ENCODE measurements at places on chromosomes 11 and 22.

- DNase-seq, result no peak
Measured at GRCh38 chr22:26122920-26123468, 46.3 kb upstream of the SEZ6L start.

DNA sequence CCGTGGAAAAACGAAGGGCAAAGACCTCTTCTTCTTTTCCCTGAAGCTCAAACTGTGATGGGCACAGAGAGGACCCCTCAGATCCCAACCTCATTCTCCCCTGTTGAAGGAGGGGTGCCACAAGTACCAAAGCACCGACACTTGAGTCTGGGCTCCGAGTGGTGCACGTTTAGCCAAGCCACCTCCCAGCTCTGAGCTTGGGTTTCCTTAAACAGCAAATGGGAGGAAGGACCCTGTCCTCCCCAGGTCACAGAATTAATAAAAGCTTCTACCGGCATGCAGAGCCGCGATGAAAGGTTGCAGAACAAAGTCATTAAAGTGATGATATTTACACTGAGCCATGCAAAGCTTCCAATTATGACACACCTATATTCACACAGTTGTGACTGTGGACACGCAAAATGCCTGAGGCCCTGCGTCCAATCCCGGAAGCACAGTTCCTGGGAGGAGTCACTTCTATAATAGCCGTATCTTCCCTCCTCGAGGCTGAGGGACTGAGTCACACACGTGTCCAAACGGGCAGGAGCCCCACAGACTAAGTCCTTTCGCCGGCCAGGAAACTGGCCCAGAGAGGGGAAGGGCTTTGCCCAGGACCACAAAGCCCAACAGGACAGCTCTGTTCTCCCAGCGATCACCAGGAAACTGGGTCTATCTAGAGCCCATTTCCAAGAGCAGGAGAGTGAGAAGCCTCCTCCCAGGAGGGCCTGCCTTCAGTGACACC, 922 bp upstream of the CSNK1E start:
- DNase-seq, result peak; percentile 95

GRCh38 chr22:46916886-46917770, 154.7 kb downstream of the TBC1D22A start:
- DNase-seq, result peak; percentile 40

GRCh38 chr11:129998107-129998506, 4.5 kb downstream of the PRDM10 start:
- DNase-seq, result no peak

- no peak for DNase-seq
Measured at GRCh38 chr11:90235526-90235925, 12.7 kb upstream of the CHORDC1 start.

- DNase-seq, result no peak
Measured at GRCh38 chr11:10532526-10532925, 8.5 kb downstream of the RNF141 start.

DNA sequence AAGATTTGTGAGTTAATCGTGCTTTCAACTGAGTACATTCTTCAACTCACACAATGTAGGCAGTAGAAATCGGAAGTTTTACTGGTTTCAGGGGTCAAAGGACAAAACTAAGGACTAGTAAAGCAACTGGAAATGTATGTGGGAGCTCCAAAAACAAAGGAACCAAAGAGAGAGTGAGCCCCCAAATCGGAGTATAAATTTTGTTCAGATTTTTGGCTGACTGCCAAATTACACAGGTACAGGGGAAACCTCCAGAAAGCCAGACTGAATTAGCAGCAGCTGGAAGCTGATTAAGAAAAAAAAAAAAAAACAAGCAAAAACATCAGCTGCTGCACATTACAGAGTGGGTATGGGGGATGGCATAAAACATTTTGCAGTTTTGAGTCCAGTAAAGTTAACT, 75.2 kb upstream of the GNAZ start:
- no peak for DNase-seq

- no peak for DNase-seq
Measured at GRCh38 chr11:13324709-13325108, 47.1 kb downstream of the BMAL1 start.

DNA sequence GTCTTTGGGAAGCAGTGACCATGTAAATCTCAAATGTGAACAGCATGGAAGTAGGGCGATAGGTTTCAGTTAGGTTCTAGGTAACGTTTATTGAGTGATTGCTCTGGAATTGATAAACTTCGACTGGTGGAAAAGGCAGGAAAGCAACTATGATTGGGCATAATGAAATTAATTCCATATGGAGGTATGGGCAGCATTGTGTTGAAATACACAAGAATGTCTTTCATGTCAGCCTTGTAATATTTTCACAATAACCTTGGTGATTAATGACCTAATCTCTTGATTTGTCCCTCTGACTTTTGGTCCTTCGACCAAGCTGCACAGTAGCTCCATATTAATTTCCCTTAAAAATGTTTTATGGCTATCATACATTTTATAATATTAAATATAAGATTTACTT, 2.8 kb downstream of the CEP57 start:
- no peak for DNase-seq

DNA sequence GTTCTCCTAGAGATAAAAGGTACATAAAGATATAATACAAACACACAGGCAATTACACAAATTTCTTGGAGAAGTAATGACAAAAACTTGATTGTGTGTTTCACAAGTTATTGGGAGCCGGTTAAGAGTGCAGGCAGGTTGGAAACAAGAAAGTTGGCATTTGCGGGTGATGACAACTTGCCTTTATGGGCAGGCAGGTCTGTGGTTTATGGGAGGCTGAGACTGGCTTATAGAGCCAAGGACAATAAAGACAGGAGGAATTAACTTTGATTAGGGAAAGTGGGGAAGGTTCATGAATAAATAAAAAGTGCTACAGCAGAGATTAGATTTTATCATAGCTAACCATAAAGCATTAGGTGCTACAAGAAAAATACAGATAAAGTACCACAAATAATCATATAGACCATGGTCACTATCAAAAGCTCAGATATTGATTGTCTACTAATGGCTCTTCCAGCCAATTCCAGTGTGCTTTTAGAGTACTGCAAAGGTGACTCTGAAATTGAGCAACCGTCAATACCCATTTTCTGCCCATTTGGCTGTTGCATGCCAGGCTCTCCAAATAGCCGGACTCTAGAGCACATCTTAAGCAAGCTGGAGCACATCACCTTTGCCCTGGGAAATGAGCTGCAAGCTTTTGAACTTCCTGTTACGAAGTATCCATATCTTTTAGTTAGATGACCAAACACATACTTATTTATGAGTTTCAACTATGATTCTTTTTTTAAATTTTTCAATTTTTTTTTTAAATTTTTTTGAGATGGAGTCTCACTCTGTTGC, 33.9 kb upstream of the GAB2 start:
- DNase-seq, result no peak

GRCh38 chr11:2535673-2536439, 91.0 kb downstream of the KCNQ1 start:
- no peak for DNase-seq

DNA sequence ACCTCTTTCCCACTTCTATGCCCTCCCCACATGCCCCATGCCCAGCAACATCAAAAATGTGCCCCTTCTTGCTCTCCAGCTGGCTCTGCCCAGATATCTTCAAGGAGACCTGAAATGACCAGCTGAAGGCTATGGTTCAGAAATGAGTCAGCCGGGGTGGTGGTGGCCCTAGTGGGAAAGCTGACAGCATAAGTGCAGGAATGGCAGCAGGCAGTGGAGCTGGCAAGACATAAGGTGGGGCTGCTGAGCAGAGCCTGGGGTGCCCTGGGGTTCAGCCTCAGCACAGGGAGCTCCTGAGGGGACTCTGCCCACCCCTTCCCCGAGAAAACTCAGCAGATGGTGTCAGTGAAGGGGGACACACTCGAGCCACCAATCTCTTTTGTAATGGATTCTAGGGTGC, 593.4 kb downstream of the BUD13 start:
- DNase-seq, result no peak

DNA sequence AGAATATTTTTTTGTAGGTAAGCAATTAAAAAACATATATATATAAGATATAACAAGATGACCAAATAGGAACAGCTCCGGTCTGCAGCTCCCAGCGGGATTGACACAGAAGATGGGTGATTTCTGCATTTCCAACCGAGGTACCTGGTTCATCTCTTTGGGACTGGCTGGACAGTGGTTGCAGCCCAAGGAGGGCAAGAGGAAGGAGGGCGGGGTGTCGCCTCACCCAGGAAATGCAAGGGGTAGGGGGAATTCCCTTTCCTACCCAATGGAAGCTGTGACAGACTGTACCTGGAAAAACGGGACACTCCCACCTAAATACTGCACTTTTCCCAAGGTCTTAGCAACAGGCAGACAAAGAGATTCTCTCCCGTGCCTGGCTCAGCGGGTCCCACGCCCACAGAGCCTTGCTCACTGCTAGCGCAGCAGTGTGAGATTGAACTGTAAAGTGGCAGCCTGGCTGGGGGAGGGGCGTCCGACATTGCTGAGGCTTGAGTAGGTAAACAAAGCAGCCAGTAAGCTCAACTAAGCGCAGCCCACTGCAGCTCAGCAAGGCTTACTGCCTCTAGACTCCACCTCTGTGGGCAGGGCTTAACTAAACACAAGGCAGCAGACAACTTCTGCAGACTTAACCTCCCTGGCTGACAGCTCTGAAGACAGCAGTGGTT, 163.8 kb downstream of the CWF19L2 start:
- no peak for DNase-seq

GRCh38 chr22:23847310-23847920, 8.6 kb upstream of the DERL3 start:
- no peak for DNase-seq

DNA sequence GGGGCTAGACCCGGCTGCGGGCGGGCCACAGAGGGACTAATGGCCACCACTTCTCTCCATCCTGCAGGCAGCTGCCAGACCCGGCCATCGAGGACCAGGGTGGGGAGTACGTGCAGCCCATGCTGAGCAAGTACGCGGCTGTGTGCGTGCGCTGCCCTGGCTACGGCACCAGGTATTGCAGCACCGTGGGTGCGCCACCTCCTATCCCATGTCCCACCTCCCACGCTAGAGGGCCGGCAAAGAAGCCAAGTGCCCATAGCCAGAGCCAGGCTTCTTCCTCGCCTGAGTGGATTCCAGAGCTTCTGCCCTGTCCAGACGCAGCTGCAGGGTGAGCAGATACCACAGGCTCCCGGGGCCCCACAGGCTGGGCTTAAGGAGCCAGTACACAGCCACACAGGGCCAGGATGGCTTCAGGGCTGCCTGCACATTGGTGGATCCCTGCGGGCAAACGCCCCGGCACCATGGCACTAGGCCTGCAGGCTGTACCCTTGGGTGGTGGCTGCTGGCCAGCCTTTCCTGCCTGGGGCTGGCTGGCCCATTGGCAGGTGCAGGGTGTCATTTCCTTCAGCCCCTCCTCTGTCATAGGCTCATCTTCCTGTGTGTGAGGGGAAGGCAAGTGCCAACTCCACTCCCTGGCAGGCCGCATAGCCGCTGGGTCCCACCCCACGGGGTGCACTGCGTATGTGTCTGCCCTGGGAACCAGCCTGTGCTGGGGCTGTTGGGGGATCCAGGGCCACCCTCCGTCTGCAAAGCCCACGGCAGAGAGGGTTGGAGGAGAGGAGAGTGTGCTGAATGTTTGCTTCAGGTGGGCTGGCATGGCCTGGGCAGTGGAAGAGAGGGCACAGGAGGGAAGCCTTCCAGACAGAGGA, 16.5 kb upstream of the DGCR8 start:
- no peak for DNase-seq

GRCh38 chr11:110962921-110963320, 250.7 kb upstream of the ARHGAP20 start:
- DNase-seq, result no peak

DNA sequence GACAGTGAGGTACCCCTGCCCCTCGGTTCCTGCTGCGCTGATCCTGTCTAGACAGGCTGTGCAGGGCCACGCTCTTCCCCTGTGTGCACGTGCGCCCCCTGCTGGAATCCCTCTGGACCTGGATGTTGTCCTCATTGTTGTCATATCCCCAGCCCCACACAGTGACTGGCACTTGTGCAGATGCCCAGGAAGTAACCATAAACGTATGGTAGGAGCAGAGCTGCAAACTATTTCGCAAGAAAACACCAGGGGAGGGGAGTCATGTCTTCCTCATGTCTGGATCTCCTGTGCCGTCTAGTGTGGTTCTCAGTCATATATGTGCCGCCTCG, 114.7 kb downstream of the CRYBB2 start:
- DNase-seq, result no peak

DNA sequence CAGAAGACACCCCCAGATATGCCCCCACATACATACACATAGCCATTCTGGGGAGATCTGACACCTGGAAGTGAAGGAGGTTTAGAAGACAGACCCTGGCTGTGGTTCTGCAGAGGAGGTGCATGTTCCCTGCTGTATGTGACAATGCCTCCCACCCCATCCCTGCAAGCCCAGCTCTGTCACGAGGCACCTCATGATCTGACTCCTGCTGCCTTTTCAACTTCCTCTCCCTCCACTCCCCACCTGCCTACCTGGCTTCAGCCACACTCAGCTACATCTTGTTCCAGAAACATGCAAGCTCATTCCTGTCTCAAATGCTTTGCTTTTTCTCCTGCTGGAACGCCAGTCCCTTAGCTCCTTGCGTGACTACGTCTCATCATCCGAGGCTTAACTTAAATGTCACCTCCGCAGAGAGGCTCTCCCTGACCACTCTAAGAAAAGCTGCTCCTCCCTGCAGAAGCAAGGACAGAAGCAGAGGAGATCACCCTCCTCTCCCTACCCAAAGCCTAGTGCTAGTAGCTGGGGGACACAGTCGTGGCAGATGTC, 114.5 kb downstream of the FEZ1 start:
- DNase-seq, result no peak

DNA sequence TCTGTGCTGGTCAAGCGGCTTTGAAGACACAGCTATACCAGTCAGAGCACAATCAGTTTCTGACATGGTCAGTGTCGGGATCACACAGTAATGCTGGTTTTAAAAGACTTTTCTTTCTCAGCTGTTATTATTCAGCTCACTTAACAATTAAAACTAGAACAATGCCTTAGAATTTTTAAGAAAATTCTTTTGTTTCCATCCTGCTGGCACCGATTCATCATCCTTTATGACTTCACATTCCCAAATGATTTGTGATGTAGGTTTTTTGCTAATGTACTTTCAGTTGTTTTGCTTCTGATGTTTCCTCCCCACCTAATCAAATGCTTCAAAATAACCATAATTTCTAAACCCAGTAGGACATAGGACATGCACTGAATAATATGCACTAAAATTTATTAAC, 34.5 kb upstream of the OLFML1 start:
- no peak for DNase-seq

DNA sequence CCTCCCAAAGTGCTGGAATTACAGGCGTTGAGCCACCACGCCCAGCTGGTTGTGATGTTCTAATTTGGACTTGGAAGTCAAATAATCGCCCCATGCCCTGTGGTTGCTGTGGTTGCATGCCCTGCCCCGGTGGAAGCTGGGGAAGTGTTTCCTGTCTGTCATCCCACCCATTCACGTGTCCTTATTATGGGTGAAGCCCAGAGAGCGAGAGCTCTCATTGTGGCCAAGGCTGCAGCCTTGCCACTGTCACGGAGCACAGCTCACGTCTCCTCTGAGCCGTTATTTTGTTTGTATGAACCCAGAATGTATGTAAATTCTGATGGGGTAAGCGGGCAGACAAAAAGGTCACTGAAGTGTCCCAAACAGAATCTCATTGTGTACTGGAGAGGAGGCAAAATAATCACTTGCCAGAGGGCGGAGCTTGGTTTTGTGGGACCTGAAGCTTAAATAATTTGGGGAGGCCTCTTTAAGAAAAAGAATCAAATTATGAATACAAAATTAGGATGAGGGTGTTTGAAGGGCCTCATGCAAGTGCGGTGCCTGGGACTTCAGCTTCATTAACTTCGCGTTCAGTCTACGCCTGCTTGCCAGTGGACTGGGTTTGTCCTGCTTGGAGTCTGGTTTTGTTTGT, 25.8 kb upstream of the TREH start:
- DNase-seq, result no peak

All from right atrium auricular region (tissue), 2 donors.